CD4-positive, alpha-beta T cell treated with Interleukin-4 for 4 hours (primary cell): ENCODE measurements at places on chromosomes 4 and X.

- peak; percentile 2 for DNase-seq
Observed at GRCh38 chr4:179307297-179308136, 1865.3 kb upstream of the AGA start.

DNA sequence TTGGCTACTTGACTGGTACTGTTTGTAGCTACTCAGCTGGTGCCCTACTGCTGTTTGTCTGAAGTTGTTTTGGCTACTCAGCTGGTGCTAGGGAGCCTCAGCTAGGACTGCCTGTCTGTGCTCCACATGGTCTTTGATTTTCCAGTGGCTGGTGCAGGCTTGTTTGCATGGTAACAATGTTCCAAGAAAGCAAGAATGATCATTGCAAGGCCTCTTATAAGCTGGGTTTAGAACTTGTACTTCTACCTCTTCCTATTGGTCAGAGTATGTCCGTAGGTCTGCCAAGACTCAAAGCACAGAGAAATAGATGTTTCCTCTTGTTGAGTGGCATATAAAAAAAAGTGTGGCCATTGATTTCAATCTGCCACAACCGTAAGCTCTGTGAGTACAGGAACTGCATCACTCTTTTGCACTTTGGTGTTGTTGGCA lies 17.6 kb downstream of the NFKB1 start:
- peak; percentile 39 for DNase-seq

DNA sequence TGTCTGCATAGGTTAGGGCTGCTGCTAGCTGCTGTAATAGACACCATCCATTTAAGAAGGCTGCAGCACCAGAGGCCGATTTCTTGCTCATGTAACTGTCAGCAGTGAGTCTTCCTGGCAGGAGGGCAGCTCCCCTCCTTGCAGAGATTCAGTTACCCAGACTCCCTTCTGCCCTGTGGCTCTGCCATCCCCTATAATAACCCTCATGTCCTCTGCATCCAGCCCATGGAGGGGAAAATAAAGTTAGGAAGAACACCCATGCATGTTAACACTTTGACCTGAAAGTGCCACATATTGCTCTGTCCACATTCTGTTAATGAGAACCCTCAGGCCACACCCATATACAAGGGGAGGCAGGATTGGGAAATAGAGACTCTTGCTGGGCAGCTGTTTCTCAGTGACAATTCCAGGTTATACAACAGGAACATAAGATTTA lies 5.4 kb downstream of the STBD1 start:
- no peak for DNase-seq

DNA sequence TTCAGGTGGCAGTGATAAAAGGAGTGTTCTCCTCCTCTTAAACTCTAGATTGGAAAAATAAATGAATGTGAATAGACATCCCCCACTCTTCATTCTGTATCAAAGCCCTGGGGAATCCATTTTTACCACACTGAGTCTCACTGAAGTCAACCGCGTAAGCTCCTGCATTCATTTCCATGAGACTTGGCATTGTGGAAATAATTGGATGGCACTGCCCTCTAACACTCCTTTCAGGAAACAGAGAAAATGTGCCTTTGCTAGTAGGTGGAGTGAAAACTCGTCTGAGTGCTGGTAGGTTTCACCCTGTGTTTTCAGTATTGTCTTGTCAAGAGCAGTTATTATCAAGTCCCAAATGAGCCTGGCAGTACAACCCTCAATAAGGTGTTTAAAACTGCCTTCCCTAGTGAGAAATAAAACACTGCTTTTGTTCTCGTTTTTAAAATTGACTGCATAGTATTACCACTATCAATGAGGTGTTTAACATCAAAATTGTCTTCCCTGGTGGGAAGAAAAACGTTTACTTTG lies 9.7 kb upstream of the CDKN2AIP start:
- DNase-seq: no peak

DNA sequence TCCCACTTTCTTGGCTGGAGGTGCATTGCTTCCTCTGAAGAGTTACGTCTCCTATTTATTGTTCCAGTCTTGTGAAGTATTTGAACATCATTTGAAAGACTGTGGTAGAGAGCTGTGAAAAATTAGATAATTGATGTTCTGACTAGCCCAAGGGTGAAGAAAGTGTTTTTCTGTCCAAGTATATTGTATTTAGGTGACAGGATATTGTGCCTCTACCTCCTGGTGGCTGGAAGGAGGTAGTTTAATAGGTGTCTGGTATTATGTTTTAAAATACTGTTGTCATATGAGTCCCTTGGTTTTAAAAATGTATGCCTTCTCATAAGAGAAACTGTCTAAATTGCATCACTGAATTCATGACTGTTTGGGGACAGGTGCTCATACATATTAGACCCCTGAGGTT lies 226.0 kb downstream of the SPRY1 start:
- no peak for DNase-seq

DNA sequence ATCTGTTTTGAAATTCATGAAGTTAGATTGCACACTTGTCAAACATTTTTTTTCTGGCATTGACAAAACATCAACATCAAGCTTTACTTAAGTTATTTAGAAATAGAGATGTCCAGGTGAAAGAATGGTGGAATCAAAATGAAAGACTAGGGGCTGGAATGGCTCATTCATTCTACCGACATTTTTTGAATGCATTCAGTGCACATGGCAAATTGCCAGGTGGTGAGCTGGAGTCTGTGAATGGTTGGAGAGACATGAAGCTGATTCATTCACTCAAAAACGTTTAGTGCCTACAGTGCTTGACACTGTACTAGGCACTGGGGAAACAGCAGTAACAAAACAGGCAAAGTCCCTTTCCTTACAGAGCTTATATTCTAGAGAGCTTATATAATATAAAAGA lies 292.4 kb downstream of the PPP1R2C start:
- no peak for DNase-seq

GRCh38 chrX:9271789-9272525 lies 192.9 kb upstream of the TBL1X start:
- DNase-seq: no peak

DNA sequence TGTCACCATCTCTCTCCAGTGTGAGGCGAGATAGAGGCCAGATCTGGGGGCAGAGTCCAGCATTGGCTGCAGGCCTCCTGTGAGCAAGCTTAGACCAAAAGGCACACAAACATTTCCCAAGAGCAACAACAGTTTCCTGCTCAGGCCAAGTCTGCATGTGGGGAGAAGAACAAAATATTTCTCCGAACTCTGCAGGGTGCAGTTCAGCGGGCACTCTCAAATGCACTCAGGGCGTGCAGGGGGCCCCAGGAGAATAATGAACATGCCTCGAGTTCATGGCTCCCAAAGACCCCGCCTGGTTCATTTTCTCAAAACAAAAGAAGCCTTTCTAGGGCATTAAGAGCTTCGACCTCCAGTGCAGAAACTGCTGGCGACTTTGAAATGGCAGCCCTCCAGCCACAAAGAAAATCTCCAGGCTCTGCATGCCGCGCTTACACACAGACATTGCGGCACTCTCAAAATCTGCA lies 57.8 kb upstream of the HELT start:
- DNase-seq: no peak

DNA sequence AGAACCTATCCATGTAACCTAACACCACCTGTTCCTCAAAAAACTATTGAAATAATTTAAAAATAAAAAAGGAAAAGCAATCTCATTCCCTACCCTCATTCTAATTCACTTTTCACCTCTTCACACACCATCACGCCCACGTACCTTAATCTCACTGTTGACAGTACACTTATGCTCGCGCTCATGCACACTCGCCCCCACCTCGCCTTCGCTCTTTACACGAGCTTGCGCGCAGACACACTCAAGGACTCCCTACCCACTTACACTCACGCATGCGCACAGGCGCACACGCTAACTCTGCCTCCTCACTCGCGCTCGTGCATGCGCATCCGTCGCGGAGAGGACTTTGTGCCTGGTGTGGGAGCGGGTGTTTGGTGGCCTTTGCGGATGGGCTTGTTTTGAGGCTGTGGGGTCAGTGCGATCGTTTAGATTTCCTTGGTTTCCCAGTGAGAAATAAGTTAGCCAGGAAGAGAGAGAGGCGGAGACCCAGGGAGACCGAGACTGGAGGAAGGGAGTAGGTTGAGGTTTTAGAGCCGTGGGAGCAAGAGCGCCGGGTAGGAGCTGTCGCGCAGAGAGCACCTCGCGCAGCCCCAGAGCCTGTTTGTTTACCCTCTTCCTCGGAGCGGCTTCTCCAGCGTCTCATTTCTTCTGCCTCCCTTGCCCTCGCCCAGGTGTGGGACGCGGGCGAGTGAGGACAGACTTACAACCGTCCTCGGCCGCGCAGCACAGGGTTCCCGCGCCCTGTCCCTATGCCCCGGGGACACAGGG lies 8.1 kb upstream of the GSX2 start:
- peak; percentile 84 for DNase-seq

GRCh38 chr4:153521999-153522801 lies 56.0 kb downstream of the TMEM131L start:
- DNase-seq: peak; percentile 72

DNA sequence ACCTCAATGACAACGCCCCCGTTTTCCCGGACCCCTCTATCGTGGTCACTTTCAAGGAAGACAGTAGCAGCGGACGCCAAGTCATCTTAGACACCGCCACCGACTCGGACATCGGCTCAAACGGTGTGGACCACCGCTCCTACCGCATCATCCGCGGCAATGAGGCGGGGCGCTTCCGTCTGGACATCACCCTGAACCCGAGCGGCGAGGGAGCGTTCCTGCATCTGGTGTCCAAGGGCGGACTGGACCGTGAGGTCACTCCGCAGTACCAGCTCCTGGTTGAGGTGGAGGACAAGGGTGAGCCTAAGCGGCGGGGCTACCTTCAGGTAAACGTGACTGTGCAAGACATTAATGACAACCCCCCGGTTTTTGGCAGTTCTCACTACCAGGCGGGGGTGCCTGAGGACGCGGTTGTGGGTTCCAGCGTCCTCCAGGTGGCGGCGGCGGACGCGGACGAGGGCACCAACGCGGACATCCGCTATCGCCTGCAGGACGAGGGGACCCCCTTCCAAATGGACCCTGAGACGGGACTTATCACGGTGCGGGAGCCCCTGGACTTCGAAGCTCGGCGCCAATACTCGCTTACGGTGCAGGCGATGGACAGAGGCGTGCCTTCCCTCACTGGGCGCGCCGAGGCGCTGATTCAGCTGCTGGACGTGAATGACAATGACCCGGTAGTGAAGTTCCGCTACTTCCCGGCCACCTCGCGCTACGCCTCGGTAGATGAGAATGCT lies 2.2 kb downstream of the FAT4 start:
- no peak for DNase-seq

DNA sequence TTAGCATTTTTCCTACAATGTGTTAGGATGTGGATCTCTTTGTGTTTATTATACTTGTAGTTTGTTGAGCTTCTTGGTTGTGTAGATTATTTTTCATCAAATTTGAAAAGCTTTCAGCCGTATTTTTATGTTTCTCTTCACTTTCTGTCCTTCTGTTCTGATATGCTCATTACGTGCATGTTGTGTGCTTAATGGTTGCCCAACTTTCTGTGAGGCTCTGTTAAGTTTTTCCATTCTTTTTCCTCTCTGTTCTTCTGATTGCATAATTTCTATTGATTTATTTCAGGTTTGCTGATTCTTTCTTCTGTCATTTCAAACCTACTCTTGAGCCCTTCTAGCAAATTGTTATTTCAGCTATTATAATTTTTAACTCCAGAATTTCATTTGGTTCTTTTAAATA lies 478.2 kb downstream of the IL1RAPL1 start:
- no peak for DNase-seq

- DNase-seq: no peak
Observed at GRCh38 chr4:67725981-67726380, 25.0 kb upstream of the UBA6 start.

DNA sequence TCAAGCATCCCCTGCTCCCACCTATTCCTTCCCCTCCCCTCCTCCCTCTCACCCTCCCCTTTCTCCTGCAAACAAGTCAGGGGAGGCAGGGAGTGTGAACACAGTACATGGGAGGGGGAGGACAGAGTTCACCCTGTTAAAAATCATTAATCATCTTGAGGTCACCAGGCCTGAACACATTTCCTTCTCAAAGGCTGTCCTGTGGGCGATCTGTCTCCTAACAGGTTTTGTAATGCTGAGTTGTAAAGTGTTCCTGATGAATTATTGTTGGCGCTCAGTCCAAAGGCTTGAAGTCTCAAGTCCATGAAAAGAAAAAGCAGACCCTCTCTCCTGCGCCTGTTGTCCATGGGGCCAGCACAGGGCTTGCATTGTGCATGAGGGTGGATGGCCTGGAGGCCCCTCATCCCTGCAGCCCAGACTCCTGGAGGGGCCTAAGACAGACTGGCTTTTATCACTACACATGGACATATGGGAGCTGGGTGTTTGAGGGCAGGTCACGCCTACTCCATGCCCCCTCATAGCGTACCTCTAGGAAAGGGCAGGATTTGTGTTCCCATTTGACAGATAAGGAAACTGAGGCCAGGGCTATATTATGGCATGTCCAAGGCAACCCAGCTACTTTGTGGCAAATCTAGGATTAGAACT lies 189.1 kb downstream of the RAB28 start:
- DNase-seq: no peak

- DNase-seq: no peak
Observed at GRCh38 chrX:150270622-150271021, 92.5 kb upstream of the MAMLD1 start.

- DNase-seq: peak; percentile 68
Observed at GRCh38 chrX:136635235-136635634, 12.7 kb upstream of the CD40LG start.

DNA sequence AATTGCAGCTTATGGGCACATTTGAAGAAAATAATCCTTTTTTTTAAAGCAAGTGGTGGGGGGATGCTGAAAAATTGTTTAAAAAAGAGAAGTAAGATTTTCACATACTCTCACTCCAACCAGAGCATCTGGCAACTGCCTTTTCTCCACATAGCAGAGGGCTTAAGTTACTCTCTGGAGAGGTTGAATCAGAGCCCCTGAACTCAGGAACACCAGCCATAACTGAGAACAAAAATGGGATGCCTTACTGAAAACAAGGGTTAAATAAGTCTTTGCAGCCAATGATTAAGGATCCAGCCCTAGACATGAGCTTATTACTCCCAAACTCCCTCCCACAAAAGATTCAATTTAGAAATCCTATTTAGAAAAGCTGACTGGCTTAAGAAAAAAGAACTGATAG lies 27.5 kb downstream of the CASK start:
- no peak for DNase-seq

GRCh38 chrX:130097507-130098209 lies 12.6 kb downstream of the ELF4 start:
- DNase-seq: peak; percentile 32

GRCh38 chr4:152369203-152369901 lies 166.5 kb downstream of the FBXW7 start:
- no peak for DNase-seq

DNA sequence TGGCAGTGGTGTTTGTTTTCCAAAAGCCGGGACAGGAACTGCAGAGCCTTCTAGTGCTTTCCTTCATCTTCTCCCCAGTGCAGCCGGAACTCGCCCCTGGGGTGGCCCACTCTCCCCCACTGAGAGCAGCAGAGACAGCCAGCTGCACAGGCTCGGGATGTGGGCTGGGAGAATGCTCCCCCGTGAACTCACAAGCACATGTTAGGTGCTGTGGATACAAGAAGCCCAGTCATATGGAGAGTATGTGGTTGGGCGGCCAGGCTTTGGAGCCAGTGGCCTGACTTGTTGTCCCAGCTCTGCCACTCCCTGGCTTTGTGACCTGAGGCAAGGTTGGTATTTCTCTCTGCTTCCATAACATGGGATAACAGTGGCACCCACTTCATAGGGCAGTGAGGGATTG lies 9.4 kb upstream of the KIAA0232 start:
- DNase-seq: no peak

GRCh38 chr4:183807420-183808096 lies 97.5 kb upstream of the STOX2 start:
- DNase-seq: no peak
